ENCODE measurements at places on chromosomes 7 and 10.

DNA sequence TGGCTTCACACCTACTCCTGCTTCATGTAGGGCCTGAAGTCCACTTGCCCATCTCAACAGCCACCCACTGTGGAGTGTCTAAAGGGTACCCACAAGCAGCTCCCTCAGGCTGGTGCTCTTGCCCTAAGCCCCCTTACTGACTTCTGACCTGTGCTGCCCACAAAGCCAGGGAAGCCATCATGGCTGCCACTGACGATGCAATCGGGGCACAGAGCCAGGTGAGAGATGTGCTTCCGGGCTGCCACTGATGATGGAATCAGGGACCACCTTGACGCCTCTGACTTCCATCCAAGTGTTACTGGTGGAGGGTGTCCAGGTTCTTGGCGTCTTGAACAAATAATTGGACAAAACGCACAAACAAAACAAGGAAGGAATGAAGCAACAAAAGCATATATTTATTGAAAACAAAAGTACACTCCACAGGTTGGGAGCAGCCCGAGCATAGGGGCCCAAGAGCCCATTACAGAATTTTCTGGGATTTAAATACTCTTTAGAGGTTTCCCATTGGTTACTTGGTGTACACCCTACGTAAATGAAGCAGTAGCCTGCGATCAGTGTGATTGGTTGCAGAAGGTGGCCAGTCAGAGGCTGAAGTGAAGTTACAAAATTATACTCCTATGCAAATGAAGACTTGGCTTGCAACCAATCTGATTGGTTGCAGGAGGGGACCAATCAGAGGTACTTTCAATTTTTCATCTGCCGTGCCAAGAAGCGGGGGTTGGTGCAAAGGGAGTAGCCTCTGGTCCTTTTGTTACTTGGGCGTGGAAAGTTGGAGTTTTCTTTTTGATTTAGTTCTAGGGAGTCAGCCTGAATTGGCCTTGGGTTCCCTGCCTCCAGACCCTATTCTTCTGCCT, 4.5 kb downstream of the CPA2 start:
- no peaks in the 10 kb centered on the region for H3K36me3 ChIP-seq
- DNase-seq: no peak
- no peaks in the 10 kb centered on the region for H3K27me3 ChIP-seq
- no peaks in the 10 kb centered on the region for H3K4me1 ChIP-seq
- H3K4me3 ChIP-seq: no peak overlapping the region

DNA sequence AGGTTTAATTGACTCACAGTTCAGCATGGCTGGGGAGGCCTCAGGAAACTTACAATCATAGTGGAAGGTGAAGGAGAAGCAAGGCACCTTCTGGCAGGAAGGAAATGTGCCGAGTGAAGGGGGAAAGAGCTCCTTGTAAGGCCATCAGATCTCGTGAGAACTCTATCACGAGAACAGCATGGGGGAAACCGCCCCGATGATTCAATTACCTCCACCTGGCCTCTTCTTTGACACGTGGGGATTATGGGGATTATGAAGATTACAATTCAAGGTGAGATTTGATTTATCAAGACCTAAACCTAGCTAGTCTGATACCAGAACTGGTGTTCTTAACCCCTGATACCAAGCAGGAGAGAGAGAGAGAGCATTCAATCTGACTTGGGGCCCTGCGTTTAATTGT, 258.7 kb downstream of the PTEN start:
- H3K27me3 ChIP-seq: no peaks in the 10 kb centered on the region
- H3K36me3 ChIP-seq: no peaks in the 10 kb centered on the region
- H3K4me1 ChIP-seq: no peaks in the 10 kb centered on the region
- no peak overlapping the region for H3K27ac ChIP-seq
- no peak for DNase-seq

GRCh38 chr10:34816085-34816496, 995 bp upstream of the PARD3 start:
- H3K27ac ChIP-seq: peak overlapping the region; percentile 94
- peak overlapping the region; percentile 67 for H3K4me3 ChIP-seq
- no peaks in the 10 kb centered on the region for H3K36me3 ChIP-seq
- H3K27me3 ChIP-seq: no peaks in the 10 kb centered on the region
- H3K4me1 ChIP-seq: peaks cover 10% of the 10 kb centered on the region

DNA sequence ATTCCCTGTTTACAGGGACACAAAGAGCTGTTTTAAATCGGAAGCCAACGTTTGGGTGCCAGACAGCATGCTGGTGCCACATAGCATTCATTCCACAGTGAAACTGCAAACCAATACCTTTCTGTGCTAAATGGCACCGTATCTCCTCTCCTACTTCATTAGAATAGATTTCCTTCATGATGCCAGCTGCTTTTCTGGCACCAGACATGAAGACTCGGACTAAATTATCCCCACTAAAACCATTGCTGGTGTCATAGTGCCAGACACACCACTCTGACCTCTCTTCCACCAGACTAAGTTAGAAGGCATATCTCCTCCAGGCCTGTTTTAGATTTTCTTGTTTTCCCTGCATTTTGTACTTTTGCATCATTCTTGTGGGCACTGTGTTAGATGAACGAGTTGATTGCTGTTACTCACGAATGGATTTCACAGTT, 155.1 kb downstream of the ETV1 start:
- H3K27ac ChIP-seq: no peak overlapping the region
- no peak for DNase-seq
- H3K36me3 ChIP-seq: no peaks in the 10 kb centered on the region
- no peaks in the 10 kb centered on the region for H3K27me3 ChIP-seq
- H3K4me3 ChIP-seq: no peak overlapping the region

DNA sequence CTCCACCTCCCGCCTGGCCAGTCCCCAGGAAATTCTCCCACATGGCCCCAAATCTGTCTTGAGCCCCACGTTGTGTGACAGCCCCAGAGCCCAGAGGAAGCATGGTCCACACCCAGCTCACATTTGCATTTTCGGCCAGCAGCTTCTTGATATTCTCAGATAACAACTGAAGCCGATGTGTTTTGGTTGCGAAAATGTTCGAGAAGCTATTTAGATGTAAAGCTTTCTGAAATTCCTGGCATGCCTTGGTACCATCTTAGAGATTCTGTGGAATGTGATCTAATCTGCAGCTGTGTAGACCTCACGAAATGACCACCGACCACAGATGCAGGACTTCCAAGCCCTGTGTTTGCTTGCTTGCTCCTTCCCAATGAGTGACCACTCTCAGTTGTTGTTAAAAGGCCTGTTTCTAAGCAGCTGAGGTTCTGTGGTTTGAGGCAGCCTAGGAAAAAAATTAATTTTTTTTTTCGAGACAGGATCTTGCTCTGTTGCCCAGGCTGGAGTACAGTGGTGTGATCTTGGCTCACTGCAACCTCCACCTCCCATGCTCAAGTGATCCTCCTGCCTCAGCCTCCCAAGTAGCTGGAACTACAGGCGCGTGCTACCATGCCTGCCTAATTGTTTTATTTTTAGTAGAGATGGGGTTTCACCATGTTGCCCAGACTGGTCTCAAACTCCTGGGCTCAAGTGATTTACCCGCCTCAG, 8.8 kb downstream of the SLC4A2 start:
- no peak overlapping the region for H3K27ac ChIP-seq
- H3K4me1 ChIP-seq: peaks cover 1% of the 10 kb centered on the region

Measured in ovary (tissue), 10 donors.